GM23248 (cell line): ENCODE measurements at places on chromosomes 12 and 14. TPM values are rescaled to one million over a fixed set of nuclear protein-coding genes. Genes with fewer than 3 reads are reported as not detected.

- DNase-seq: peak; percentile 56
- no peak overlapping the region for H3K27ac ChIP-seq
- H3K27me3 ChIP-seq: 0 out of 2 replicates have a peak, but pooled peaks cover 5% of the 10 kb centered on the region
- 0 out of 2 replicates have a peak, but pooled peaks cover 4% of the 10 kb centered on the region for H3K4me1 ChIP-seq
- H3K36me3 ChIP-seq: no peaks in the 10 kb centered on the region
Measured at GRCh38 chr12:32032205-32032810, 73.1 kb downstream of the RESF1 start.

CCDC60 gene
- total RNA-seq: not detected in 2 replicates

GRCh38 chr12:49864798-49865090 is 21.8 kb upstream of the BCDIN3D start:
- H3K4me3 ChIP-seq: no peak overlapping the region
- H3K27me3 ChIP-seq: 0 out of 2 replicates have a peak, but pooled peaks cover 5% of the 10 kb centered on the region
- no peak overlapping the region for H3K27ac ChIP-seq

DNA sequence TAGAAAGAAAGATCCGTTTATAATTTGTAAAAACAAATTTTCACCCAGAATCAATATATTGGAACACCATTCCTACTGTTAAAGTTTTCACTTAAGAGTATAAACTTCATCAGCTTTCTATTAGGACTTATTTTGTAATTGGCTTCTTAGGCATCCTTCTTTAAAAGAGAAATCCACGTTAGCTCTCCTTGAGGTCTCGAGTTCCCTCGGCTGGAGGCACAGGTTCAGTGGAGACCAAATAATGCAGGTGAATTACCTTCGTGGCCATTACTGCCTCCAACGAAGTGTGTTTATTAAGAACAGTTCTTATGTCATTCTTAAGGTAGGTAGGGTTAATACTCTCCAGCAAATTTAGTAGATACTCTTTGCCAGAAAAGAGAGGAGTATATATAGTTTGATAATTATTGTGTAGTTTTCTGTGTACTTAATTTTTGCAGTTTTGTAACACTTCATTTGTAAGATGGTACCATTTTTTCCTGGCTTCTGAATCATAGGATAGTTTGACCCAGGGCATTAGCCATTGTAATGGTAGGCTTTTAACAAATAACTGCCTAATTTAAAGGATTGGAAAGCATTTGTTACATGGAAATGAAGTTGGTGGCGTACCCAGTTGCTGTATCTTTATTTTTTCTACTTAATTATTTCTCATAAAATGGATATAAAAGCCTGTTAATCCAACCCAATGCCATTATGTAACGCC is 2.2 kb downstream of the CALM1 start:
- H3K4me1 ChIP-seq: peaks cover 18% of the 10 kb centered on the region
- H3K4me3 ChIP-seq: peak overlapping the region; percentile 98
- peak; percentile 34 for DNase-seq

GRCh38 chr14:38210587-38211216 is 3.0 kb downstream of the SSTR1 start:
- peak; percentile 87 for DNase-seq
- peak overlapping the region; percentile 89 for H3K4me3 ChIP-seq
- no peaks in the 10 kb centered on the region for H3K27me3 ChIP-seq
- H3K4me1 ChIP-seq: peaks cover 40% of the 10 kb centered on the region
- H3K36me3 ChIP-seq: 0 out of 2 replicates have a peak, but pooled peaks cover 5% of the 10 kb centered on the region
- H3K27ac ChIP-seq: peak overlapping the region; percentile 63; the same call in 1 of the 2 replicates

- no peak for DNase-seq
- no peaks in the 10 kb centered on the region for H3K27me3 ChIP-seq
- H3K36me3 ChIP-seq: peaks cover under 1% of the 10 kb centered on the region; the same call in 1 of the 2 replicates
- H3K4me1 ChIP-seq: peaks cover 13% of the 10 kb centered on the region
- peak overlapping the region; percentile 79 for H3K27ac ChIP-seq
- H3K4me3 ChIP-seq: peak overlapping the region; percentile 89
Measured at GRCh38 chr12:6450869-6451347, 934 bp upstream of the TAPBPL start.

GPR84 gene
- total RNA-seq: not detected in 2 replicates

GRCh38 chr12:114666746-114667668 is 17.0 kb downstream of the TBX3 start:
- no peak for DNase-seq
- peaks cover 7% of the 10 kb centered on the region; the same call in 1 of the 2 replicates for H3K36me3 ChIP-seq
- peaks cover 19% of the 10 kb centered on the region for H3K4me1 ChIP-seq
- H3K4me3 ChIP-seq: no peak overlapping the region

GRCh38 chr12:116138364-116138763 is 139.1 kb downstream of the MED13L start:
- no peaks in the 10 kb centered on the region for H3K36me3 ChIP-seq
- H3K27me3 ChIP-seq: no peaks in the 10 kb centered on the region
- H3K27ac ChIP-seq: peak overlapping the region; percentile 54
- DNase-seq: peak; percentile 60

ASPG gene
- total RNA-seq: not detected in 2 replicates

PLXNC1 gene
- 1.9 and 2.1 TPM in 2 replicates for total RNA-seq

GRCh38 chr12:43337571-43338444 is 214.2 kb downstream of the ADAMTS20 start:
- H3K27ac ChIP-seq: peak overlapping the region; percentile 59
- peak; percentile 66 for DNase-seq
- peaks cover 53% of the 10 kb centered on the region for H3K4me1 ChIP-seq
- H3K36me3 ChIP-seq: no peaks in the 10 kb centered on the region

- no peaks in the 10 kb centered on the region for H3K27me3 ChIP-seq
- no peak overlapping the region for H3K27ac ChIP-seq
- no peak overlapping the region for H3K4me3 ChIP-seq
Measured at GRCh38 chr12:69996241-69996640, 171.2 kb downstream of the MYRFL start.

GRCh38 chr14:80223696-80224465 is 12.6 kb upstream of the DIO2 start:
- H3K36me3 ChIP-seq: 0 out of 2 replicates have a peak, but pooled peaks cover 3% of the 10 kb centered on the region
- no peak overlapping the region for H3K27ac ChIP-seq
- no peaks in the 10 kb centered on the region for H3K27me3 ChIP-seq
- no peak overlapping the region for H3K4me3 ChIP-seq
- H3K4me1 ChIP-seq: peaks cover 8% of the 10 kb centered on the region; the same call in 1 of the 2 replicates
- DNase-seq: peak; percentile 20

CCDC184 gene
- total RNA-seq: 1.0 and 1.7 TPM in 2 replicates

- H3K4me3 ChIP-seq: no peak overlapping the region
- 0 out of 2 replicates have a peak, but pooled peaks cover 11% of the 10 kb centered on the region for H3K36me3 ChIP-seq
- DNase-seq: no peak
- no peak overlapping the region for H3K27ac ChIP-seq
- H3K27me3 ChIP-seq: no peaks in the 10 kb centered on the region
- no peaks in the 10 kb centered on the region for H3K4me1 ChIP-seq
Measured at GRCh38 chr12:118219772-118220171, 83.8 kb downstream of the PEBP1 start.

GUCY2C gene
- not detected in 2 replicates for total RNA-seq

GRCh38 chr12:2523844-2524243 is 270.9 kb upstream of the FKBP4 start:
- H3K36me3 ChIP-seq: 0 out of 2 replicates have a peak, but pooled peaks cover 3% of the 10 kb centered on the region
- no peak overlapping the region for H3K27ac ChIP-seq
- no peaks in the 10 kb centered on the region for H3K27me3 ChIP-seq

DNA sequence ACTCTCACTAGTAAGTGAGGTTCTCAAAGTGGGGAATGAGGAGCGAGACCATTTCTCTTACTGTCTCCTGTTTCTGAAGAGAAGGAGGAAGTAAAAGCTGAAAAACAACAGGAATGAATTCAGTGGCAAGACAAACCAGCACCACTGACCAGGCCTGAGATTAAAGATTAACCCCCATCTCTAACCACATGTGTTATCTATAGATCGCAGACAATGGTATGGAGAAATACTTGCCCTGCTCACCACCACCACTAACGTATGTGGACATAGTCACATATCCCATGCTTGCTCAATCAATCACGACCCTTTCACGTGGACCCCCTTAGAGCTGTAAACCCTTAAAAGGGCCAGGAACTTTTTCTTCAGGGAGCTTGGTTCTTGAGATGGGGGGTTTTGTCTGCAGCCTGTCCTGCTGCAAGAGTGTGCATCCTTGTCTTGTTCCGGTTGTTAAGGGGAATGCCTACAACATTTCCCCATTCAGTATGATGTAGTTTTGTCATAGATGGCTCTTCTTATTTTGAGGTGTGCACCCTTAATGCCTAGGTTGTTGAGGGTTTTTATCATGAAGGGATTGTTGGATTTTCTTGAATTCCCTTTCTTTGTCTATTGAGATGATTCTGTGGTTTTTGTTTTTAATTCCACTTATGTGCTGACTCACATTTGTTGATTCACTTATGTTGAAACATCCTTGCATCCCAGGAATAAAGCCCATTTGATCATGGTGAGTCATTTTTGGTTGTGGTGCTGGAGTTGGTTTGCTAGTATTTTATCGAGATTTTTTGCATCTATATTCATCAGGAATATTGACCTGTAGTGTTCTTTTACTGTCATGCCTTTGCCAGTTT is 698.8 kb upstream of the LMO3 start:
- H3K36me3 ChIP-seq: no peaks in the 10 kb centered on the region
- no peaks in the 10 kb centered on the region for H3K27me3 ChIP-seq
- no peak overlapping the region for H3K4me3 ChIP-seq
- peak; percentile 7 for DNase-seq

- H3K27ac ChIP-seq: no peak overlapping the region
- H3K27me3 ChIP-seq: peaks cover 53% of the 10 kb centered on the region
- DNase-seq: peak; percentile 58
- no peak overlapping the region for H3K4me3 ChIP-seq
- H3K36me3 ChIP-seq: no peaks in the 10 kb centered on the region
Measured at GRCh38 chr12:132429946-132430643, 59.9 kb upstream of the FBRSL1 start.

DNA sequence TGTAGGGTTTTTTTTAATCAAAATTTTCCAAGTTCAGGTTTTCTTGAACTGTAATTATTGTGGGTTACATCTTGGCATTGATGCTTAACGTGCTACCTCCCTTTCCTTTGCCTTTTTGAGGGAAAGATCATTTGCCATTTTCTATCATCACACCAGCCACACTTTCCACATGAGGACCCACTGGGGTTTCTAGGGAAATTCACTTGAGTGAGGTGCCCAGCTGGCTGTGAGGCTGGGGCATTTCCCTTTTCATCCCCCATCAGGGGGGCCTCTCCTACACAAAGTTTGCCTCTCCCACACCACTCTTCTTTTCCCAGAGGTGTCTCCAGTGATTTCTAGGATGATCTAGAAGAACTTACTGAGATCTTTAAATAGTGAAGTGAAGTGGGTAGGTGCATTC is 335.7 kb downstream of the BMP4 start:
- peaks cover 8% of the 10 kb centered on the region; the same call in 1 of the 2 replicates for H3K4me1 ChIP-seq
- H3K27ac ChIP-seq: no peak overlapping the region
- H3K27me3 ChIP-seq: peaks cover 5% of the 10 kb centered on the region
- no peak for DNase-seq

DNA sequence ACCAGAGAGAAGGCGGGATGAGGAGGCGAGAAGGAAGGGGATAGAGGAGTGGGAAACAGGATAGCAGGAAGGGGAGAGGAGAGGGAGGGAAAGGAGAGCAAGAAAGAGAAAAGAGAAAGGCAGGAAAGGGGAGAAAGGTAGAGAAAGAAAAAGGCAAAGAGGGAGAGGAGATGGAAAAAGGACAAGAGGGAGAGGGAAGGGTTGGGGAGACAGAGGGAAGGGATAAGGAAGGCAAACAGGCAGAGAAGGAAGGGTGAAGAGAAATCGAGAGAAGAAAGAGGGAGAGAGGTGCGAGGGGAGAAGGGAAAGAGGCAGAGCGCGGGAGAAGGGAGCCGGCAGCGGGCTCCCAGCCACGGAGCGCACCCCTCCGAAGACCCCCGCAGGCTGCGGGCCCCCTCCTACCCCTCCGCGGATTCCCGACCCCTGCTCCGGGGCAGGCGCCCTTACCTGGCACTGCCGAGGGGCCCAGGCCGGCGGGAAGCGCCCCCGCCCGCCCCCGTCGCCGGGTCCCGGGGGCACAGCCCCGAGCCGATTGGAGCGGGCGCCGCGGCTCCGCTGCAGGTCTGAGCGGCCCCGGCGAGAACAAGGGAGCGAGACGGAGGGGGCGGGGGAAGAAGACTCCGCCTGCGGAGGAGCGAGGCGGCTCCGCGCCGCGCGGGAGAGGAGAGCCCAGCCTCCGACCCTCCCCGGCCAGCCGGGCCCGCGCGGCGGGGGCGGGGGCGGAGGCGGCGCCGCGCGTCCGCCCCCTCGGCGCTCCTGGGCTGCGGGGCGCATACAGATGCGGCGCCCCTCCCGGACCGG is at the start of gene CDH24:
CDH24 (minus strand) TSS at position 565 of the 801 bp plus-strand sequence. CDS start 1,787 bp downstream, outside the sequence.
- H3K4me3 ChIP-seq: peak within 1 kb of the TSS; percentile 72
- peak; percentile 88 for DNase-seq
- peak within 1 kb of the TSS; percentile 39; the same call in 1 of the 2 replicates for H3K27ac ChIP-seq
- H3K4me1 ChIP-seq: peaks cover 17% of the 10 kb centered on the region

GRCh38 chr12:88802096-88802706 is 221.9 kb upstream of the KITLG start:
- no peak for DNase-seq
- no peaks in the 10 kb centered on the region for H3K27me3 ChIP-seq
- H3K36me3 ChIP-seq: no peaks in the 10 kb centered on the region
- H3K4me1 ChIP-seq: peaks cover 32% of the 10 kb centered on the region
- no peak overlapping the region for H3K4me3 ChIP-seq

- no peaks in the 10 kb centered on the region for H3K36me3 ChIP-seq
- H3K27ac ChIP-seq: no peak overlapping the region
- no peak overlapping the region for H3K4me3 ChIP-seq
- no peak for DNase-seq
- H3K4me1 ChIP-seq: no peaks in the 10 kb centered on the region
Measured at GRCh38 chr14:74756326-74756725, 6.8 kb upstream of the YLPM1 start.

DNA sequence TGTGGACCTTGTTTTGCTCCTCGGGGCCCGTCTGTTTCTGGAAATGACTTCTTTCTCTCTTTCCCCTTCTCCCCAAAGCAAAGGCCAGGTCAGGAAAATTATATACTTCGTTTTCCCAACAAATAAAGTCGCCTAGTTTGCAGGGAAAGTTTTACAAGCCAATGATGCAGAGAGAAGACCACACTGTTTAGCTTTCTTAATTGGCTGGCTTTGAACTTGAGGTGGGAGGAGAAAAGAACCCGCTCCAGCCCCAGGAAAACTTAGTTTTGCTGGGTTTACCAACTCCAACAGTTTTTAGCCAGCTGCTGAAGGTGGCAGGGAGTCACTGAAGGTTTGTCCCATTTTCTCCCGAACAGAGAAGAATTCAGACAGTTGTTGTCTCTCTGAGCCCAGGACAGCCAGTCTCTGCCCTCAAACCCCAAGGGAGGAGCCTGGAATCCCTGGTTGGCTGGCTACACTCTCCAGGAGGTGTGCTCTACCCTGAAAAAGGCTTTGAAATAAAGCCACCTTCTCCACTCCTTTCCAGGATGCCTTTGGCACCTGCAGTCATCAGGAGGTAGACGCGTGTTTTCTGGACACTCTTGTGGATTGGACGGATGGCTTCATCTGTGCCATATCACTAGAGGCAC is 24.8 kb downstream of the BCL11B start:
- no peak overlapping the region for H3K27ac ChIP-seq
- no peak overlapping the region for H3K4me3 ChIP-seq
- DNase-seq: no peak

- H3K36me3 ChIP-seq: no peaks in the 10 kb centered on the region
- H3K4me3 ChIP-seq: no peak overlapping the region
- no peak for DNase-seq
- H3K27ac ChIP-seq: no peak overlapping the region
- H3K27me3 ChIP-seq: no peaks in the 10 kb centered on the region
Measured at GRCh38 chr12:14314801-14315200, 50.7 kb upstream of the ATF7IP start.
